ENCODE measurements at places on chromosomes 4 and X. TPM values are rescaled to one million over a fixed set of nuclear protein-coding genes. Genes with fewer than 3 reads are reported as not detected.
A peak's percentile ranks its signal among the peaks of the same experiment; 100 is the strongest.

- DNase-seq: no peak
These were observed 9.7 kb upstream of the GEMIN8 start for GRCh38 chrX:14039344-14039743.

Gene CDKL5
- total RNA-seq: 5.7 TPM

DNA sequence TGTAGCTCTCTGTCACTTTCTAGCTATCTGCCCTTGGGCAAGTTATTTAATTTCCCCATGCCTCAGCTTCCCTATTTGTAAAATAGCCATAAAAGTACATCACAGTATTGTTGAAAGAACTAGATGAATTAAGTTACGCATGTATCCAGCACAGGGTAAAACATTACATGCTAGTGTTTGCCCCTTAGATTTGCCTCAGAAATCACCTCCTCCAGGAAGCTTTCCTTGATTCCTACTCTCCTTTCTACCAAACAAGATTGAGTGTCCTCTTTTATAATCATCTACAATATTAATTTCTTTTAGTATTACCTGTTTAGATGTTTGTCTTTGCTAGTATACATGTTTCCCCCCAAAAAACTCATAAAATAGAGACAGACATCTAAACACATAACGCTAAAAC, 369.5 kb downstream of the GBA3 start:
- no peak for DNase-seq

Gene CNKSR2
- total RNA-seq: 4.0 TPM

- DNase-seq: no peak
These were observed 108.2 kb downstream of the EGF start for GRCh38 chr4:110020646-110021443.

DNA sequence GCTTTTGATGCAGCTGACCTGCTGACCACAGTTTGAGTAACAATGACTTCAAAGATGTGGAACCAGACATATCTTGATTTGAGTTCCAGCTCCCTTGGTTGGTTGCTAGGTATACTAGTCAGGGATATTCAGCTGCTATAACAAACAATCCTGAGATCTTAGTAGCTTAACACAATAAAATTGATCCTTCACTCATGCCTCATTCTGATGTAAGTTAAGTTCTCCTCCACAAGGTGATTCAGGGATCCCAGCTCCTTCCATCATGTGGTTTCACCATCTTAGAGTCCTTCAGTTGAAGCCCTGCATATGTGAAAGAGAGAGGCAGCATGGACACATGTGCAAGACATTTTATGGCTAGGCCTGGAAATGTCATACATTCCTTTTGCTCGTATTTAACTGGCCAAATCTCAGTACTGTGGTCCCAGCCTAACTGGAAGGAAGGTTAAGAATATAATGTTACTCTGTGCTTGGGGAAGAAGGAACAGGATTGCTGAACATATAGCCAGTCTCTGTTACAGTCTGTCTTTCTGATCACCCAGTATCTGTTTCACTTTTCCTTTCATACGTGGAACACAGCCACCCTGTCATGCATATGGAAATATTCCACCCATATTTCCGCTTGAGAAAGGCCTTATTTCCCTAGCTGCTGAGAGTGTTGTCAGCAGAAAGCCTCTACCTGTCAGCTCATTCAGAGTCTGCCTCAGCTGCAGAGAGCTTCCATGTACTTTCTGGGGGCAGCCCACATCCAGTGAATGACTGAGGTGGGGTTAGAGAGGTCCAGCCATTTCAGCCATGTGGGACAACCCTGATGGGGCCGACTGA, 7.1 kb downstream of the SMIM9 start:
- no peak for DNase-seq

- peak; percentile 33 for DNase-seq
These were observed 733 bp downstream of the CCNA2 start for GRCh38 chr4:121822796-121823504.

Data from pancreas (tissue), 10 donors.